ENCODE measurements at places on chromosomes 13 and 19.

GRCh38 chr19:30336290-30336689 is 35.9 kb upstream of the ZNF536 start:
- no peak for DNase-seq

DNA sequence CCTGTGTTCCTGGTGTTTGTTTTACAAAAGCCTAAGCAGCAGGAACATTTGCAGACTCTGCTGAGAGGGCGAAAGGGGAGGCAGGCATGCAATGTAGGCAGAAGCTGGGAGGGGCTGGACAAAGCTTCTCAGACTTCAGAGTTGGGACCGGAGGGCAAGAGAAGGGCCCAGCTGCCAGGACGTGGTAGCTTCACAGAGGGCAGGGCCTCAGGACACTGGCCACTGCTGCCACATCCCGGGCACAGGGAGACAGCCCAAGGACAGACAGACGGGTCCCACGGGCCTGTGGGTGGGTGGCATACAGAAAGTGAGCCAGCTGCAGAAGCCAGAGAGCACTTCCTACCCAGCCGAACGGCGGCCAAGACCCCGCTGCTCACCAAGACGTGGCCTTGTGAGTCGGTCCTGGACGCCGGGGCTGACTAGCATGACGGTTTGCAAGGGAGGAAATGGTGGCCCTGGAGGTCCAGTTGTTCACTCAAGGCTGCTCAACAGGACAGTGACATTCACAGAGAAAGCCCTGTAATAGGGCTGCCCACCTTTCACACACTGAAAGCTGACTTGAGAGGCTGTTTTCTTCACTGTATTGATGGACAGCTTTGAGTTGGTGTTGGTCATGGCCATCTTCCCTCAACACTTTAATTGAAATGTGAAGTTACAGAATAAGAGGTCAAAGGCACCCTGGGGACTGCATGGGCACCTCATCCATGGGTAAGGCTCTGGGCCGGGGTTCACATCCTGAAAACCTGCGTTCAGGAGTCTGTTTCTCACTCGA is 23.7 kb upstream of the TFDP1 start:
- no peak for DNase-seq

GRCh38 chr13:111491021-111491420 is 170.6 kb downstream of the TEX29 start:
- DNase-seq = no peak

DNA sequence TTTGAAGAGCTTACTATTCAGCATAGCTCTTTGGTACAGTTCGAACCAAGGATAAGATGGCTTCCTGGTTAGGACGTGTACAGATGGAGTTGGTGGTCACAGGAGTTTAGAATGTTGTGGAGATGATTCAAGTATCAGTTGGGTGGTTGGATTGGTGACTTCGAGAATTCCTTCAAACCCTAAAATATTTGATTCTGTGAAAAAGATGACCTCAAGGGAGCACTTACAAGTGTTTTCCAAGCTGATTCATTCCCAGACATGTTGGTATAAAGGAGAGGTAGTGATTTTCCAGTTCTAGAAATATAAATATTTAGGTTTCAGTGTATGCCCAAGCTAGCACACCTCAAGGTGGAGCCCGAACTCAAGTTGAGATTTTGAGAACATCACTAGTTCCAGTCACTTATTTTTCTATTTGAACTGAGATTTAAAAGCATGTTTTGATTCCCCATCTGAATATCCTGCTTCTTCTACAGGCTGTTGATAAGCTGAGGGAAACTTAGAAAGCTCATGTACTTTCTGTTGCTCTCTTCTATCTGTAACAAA is 306.1 kb downstream of the DCT start:
- DNase-seq = no peak

DNA sequence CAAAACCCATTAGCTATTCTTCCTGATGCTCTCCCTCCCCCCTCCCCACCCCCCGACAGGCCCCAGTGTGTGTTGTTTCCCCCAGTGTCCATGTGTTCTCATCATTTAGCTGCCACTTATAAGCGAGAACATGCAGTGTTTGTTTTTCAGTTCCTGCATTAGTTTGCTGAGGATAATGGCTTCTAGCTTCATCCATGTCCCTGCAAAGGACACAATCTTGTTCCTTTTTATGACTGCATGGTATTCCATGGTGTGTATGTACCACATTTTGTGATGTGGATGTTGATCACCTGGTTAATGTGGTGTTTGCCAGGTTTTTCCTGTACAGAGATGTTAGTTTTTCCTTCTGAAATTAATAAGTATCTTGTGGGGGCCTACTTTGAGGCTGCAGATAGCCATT is 31.5 kb downstream of the TDRD12 start:
- DNase-seq = no peak

- DNase-seq = no peak
Observed at GRCh38 chr13:111514610-111515306, 194.3 kb downstream of the TEX29 start.

GRCh38 chr19:1166872-1167573 is 7.0 kb downstream of the SBNO2 start:
- no peak for DNase-seq

DNA sequence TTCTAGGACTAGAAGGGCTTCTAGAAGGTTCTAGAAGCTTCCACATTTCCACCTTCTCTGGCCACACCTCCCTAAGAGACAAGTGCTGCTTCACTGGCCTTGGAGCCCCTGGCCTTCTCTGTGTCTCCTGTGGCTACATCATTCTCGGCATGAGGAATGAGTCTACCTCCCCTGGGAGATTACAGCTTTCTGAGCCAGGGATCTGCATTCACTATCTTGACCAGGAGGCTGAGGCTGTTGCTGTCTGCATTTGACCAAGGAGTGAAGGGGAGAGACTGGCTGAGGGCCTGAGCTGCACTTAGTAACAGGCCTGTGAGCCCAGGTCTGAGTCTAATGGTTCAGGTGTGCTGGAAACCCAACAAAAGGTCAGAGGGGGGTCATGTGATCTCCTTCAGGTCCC is 5.3 kb downstream of the CPAMD8 start:
- DNase-seq = no peak

DNA sequence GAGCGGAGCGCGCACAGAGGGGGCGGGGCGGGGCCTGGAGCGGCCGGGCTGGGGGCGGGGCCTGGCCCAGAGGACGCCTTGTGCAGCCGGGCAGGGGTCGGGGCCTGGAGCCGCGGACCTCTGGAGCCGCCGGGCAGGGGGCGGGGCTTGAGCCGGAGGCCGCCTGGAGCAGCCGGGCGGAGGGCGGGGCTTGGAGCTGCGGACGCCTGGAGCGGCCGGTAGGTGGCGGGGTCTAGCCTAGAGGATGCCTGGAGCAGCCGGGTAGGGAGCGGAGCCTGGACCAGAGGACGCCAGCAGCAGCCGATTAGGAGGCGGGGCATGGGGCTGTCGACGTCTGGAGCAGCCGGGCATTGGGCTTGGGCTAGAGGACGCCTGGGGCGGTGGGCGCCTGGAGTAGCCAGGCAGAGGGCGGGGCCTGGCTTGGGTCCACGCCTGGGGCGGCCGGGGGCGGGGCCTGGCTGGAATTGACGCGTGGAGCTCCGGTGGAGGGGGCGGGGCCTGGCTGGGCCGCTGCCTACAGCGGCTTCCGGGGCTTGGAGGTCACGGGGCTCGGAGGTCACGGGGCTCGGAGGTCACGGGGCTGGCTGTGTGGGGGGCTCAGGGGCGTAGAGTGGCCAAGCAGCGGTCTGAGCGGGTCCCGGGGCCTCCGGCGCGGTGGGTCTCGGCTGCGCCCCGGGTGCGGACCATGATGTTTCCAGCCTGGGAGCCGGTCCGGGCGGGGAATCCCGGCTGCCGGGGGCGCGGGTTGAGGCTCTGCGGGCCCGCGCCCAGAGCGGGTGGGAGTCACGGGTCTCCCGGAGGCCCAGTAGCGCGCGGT is at the start of gene ANKRD10:
ANKRD10 (minus strand) TSS at position 13 of the 817 bp plus-strand sequence. CDS start 135 bp downstream, outside the sequence.
- DNase-seq = peak; percentile 96

GRCh38 chr19:10695401-10696398 is 5.5 kb upstream of the QTRT1 start:
- DNase-seq = peak; percentile 88

- no peak for DNase-seq
Observed at GRCh38 chr19:16659464-16659831, 496 bp downstream of the SMIM7 start.

GRCh38 chr19:48397263-48398101 is 4.0 kb downstream of the GRIN2D start:
- no peak for DNase-seq

- DNase-seq = no peak
Observed at GRCh38 chr13:70237131-70237530, 128.9 kb upstream of the KLHL1 start.

DNA sequence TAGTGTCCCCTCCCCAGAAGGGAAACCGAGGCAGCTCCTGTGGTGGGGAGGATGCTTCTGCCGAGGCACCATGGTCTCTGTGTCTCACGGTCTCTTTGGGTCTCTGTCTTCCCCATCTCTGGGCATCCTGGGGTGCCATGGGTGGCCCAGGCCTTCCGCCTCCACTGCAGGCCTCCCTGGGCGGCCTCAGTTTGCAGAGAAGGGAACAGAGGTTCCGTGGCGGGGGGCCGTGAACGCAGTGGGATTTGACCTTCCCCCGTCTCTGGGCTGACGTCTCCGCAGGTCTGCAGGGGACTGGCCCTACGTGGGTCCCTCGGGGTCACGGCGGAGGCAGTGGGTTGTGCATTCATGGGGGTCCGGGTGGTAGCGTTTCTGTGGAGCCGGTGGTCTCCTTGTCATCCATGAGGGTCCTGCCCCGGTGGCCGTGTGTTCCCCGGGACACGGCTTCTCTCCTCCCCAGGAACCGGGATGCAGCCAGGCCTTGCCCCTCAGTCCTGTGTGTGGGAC is 4.6 kb downstream of the EFNA2 start:
- DNase-seq = no peak

DNA sequence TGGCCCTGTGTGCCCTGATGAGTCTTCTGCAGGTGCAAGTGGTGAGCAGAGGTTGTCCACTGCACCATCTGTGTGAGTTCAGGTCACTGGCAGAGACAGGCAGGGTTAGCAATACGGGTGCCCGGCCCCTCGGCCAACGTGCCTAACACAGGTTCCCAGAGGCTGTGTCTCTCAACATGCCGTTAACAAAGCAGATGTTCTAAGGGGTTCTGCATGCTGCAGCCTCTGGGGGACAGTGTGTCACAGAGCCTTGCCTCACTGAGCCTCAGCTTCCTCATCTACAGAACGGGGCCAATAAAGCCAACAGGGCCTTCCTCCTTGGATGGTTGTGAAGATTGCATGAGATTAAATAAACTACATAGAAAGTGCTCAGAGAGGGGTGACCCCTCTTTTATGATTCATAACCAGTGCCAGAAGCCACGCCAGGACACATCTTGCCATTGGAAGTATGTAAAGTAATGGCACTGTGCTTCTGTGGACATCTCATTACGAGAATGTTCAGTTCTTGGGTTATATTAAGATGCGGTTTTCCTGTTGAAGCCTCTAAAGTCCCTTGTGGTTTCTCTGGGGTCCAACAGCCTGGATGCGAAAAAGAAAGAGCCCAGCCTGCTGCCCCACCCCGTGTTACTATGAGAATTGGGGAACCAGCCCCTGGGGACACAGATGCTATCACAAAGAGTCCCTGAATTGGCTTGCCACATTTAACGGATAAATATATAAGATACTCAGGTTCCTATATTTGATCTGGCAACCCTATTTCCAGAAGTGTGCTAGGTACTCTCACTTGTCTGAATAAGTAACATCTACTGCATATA is 11.2 kb upstream of the ARHGEF18 start:
- DNase-seq = no peak

DNA sequence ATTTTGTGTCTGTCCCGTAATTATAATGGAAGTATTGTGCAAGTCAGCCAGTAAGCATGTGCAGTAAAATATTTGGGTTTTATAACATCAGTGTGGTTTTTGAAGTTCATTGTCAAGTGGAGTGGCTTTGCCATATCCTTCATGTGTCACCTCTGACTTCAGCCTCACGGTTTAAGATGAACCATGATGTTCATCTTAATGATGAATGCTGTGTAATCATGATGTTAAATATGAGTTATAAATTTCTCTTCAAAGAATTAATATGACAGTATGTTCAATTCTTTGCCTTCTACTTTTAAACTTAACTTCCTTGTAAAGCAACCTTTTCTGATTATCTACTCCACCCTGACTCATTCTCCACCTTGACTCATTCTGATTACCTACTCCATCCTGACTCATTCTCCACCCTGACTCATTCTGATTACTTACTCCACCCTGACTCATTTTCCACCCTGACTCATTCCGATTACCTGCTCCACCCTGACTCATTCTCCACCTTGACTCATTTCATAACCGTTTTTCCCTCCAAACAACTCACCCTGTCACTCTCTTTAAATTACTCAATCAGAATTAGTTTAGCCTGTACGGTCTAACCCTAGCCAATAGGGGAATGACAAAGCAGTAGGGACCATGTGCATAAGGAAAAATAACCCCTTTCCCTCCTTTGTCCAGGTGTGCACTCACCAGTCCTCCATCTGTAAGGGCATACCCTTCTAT is 50.3 kb upstream of the ANKRD10 start:
- DNase-seq = no peak

DNA sequence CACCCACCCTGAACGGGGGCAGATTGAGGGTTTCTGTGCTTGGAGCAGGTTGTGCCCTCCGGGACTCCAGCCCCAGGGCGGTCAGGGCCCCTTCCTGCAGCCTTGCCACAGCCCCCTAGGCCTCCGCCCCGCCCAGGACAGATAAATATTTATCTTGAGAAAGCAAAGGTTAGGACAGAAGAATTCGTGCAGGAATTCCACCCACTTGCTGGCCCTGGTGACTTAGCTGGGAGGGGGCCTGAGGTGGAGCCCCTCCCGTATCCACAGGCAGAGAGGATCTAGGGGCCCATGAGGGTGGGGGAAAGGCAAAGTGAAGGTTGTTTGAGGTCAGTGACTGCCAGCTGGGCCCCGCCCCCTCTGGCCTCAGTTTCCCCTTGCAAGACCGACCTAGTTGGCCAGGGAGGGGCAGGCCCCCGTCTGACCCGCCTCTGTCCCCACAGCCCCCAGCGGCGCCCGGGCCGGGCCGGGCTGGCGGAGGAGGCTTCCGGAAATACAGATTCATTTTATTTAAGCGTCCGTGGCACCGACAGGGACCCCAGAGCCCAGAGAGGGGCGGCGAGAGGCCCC is 5.2 kb downstream of the MIDN start:
- no peak for DNase-seq

DNA sequence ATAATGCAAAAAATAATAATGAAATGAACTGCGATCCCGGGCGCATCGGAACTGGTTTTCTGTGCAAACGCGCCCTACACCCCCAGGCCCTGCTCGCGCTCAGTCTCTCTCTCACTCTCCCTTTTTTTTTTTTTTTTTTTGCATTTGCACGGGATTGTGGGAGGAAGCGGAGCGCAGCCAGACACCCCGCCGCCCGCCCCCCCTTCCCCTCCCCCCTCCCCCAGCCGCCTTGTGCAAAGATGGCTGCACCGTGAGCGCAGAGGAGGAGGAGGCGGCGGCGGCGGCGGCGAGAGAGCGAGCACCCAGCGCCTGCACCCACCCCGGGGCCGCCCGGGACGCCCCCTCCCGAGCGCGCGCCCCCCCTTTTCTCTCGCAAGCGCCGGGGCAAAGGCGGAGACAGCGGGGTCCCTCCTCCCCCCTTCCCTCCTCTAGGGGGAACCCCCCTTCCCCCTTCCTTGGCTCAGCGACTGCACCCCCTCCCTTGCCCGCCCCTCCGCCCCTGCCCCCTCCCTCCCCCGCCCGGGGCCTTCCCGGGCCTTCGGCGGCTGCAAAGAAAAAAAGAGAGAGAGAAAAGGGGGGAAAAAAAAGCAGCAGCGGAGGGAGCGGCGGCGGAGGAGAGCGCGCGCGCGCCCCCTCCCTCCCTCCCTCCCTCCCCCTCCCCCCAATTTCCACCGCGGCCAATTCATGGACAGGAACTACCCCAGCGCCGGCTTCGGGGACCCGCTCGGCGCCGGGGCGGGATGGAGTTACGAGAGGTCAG is at the start of gene PRR12:
PRR12 (plus strand) TSS at position 212 of the 760 bp plus-strand sequence; CDS start at position 685, 473 bp downstream.
- peak; percentile 65 for DNase-seq

All from NCI-H1694 (cell line).